ENCODE measurements at places on chromosomes 7 and 10.
A peak's percentile ranks its signal among the peaks of the same experiment; 100 is the strongest.

GRCh38 chr7:99949645-99950228, 20.3 kb upstream of the GJC3 start:
- peak; percentile 23 for DNase-seq

GRCh38 chr7:83178066-83178465, 15.4 kb upstream of the PCLO start:
- DNase-seq = no peak

DNA sequence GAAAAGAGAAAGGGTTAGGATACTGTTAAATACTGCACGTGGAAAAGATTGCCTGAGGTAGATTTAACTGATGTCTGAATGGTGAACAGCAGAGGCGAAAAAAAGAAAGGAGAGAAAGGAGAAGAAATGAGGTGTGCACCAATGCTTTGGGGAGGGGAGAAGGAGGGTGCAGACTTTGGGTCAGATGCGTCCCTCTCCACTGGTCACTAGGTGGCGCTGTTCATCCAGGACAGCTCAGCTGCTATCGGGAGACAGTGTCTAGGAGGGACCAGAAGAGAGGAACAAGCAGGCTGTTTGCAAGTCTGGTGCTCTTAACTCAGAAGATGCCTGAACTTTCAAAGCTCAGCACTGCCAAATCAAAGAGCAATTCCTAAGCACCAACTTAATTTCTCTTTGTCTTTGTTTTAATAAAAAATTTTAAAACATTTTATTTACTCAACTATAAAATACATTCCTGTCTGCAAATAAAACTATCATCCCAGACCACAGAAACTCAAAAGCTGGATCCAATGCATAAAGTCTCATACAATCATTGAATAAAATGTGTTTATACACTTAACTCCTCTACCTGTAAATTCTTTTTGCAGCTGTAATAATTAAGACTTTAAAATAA, 83.9 kb upstream of the PDLIM1 start:
- peak; percentile 75 for DNase-seq

DNA sequence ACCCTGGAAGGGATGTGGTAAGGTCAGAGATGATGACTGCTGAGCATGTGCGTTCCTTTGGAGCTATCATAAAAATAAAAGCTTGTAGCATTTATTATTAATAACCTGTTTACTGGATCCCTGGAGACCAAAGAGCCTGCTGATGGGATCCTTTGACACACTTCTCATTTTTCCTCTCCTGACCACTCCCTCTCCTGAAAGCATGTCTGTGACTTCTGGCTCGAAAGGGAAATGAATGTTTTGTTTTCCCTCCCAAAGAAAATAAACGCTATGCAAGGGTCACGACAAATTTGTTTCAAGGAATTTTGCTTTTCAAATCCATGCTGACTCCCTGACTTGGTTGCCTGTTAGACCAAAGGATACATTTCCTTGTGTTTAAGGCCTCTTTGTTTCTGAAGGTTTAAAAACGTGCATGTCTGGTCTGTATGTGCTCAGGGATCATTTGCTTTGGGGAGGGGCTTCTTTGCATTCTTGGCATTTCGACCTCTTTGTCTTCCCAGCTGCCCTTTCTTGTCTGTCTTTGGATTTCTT, 185.1 kb upstream of the AGK start:
- DNase-seq = no peak

Data from fibroblast of villous mesenchyme (primary cell).